ENCODE measurements at places on chromosomes 6 and 20.
A peak's percentile ranks its signal among the peaks of the same experiment; 100 is the strongest.

DNA sequence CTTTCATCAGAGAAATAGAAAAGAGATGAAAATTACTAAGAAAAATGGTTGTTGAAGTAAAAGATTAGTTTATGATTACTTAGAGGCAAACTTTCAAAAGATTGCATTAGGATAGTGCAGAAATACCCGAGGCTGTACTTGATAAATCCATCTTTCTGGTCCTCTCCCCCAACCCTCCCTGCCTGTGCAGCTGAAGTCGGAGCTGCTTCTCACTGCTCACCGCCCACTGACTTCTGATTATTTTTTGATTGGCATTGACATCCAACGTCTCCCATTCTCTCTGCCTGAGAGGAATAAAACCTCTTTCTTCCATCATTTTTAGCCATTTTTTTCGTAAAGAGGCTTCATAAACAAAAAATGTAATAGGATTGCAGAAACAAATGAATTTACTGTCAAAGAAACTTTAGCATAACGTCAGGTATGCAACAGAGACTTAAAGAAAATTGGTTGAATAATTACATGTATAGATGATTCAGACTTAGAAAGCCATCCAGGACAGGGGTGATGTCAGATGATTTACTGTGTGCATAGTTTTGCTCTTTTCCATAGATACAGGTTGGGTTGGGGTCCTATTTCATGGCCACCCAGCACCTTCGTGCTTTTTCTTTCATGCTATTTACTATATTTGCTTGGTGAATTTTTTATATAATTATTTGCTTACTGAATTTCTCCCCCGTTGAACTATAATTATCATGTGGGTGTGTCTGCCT is 53.6 kb upstream of the EDN3 start:
- no peak for DNase-seq

- DNase-seq, result no peak
These were observed 86.5 kb downstream of the GINS1 start for GRCh38 chr20:25493748-25494505.

GRCh38 chr6:90146921-90147649 is 149.6 kb downstream of the BACH2 start:
- no peak for DNase-seq

GRCh38 chr6:49409951-49410542 is 53.0 kb downstream of the MMUT start:
- peak; percentile 30 for DNase-seq

DNA sequence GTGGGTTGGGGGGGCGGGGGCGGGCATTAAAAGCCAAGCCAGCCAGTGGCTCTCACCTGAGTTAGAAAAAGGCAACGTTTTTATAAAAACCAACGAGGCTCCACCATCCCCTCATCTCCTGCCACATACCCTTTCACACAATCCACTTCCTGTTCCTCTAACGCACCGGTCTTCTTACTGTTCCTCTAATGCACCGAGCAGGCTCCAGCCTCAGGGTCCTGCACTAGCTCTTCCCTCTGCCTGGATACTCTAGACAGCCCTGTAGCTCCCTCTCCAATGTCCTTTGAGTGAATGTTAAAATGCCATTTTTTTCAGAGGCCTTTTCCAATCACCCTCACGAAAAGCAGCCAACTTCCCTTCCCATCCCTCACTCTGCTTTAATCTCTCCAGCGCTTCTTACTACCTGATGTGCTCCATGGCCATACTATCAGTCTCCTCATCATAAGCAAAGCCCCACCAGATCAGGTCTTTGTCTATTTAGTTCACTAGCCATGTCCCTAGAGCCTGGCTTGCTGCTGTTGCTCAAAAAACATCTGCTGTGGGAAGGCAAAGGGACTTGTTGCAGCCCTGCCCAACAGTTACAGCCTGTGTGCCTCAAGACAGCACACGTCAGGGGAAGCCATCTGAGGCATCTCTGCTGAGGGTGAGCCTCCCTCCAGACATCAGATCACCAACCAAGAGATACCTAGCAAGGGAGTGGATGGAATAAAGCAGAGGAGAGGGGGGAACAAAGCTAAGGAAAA is 3.9 kb downstream of the FKBP1A start:
- no peak for DNase-seq

- no peak for DNase-seq
These were observed 23.2 kb downstream of the MAS1 start for GRCh38 chr6:159913862-159914564.

DNA sequence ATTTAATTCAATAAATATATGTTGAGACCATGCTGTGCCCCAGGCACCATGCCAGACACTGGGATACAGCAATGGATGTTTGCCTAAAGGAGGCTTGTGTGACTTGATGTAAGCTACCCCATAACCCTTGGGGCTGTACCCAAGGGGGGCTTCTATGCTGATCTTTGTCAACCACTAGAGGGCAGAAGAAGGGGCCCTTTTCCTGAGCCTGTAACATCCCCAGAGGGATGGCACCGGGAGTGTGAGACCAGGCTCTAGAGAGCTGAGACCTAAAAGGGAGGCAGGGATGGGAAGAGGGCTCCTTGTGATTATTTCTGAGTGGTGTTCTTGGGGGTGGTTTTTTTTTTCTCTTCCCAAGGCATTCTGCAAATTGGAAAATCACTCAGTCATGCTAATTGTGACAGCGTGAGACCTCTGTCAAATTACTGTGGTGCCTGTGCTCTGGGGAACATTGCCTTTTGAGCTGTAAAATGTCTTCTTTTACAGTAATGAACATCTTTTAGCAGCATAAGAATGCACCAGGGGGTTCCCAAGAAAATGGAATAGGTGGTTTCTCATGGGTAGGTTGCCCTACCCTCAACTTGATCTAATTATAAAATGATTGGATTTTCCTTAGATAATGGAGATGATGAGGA is 138.7 kb upstream of the SLC24A3 start:
- DNase-seq, result no peak

GRCh38 chr20:35796571-35796970 is 24.8 kb downstream of the PHF20 start:
- no peak for DNase-seq

DNA sequence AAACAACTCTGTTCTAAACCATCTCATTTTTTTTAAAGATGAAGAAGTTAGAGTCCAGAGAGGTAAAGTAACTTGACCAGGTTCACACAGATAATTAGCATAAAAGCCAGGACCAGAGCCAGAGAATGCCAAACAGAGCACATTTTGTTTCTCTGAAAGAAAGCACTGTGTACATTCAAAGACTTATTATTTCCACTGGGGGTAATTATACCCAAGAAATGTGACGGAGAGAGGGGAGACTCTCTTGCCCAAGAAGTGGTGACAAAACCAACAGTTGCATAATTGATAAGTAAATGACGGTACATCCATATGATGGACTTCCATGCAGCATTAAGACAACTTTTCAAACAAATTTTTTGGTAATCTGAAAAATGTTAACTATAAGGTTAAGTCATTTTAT is 111.6 kb downstream of the RTN4IP1 start:
- DNase-seq, result no peak

DNA sequence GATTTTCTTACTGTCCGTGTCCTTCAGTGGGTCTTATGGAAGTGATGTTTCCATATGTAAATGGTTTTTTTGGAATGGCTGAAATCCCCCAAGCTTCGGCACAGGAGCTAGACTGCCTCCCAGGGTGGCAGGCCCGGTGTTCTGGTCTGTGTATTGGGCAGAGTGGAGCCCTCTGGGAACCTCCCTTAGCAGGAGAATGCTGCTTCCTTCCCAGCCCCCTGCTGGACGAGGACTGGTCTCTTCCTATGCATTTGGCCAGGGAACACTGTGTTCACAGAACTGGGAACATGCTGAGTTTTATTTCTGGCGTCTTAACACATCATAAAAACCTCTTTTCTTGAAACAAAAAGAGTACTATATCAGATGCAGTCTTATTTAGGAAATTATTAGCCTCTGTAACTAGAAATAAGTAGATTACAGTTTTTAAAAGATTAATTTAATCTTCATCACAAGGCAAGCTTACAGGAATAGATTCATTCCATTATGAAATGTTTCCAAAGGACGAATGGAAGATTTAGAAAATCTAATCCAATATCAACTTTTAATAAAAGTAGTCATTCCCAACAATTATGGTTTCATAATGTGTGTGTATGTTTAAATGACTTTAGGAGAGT is 56.6 kb downstream of the SYTL3 start:
- no peak for DNase-seq

DNA sequence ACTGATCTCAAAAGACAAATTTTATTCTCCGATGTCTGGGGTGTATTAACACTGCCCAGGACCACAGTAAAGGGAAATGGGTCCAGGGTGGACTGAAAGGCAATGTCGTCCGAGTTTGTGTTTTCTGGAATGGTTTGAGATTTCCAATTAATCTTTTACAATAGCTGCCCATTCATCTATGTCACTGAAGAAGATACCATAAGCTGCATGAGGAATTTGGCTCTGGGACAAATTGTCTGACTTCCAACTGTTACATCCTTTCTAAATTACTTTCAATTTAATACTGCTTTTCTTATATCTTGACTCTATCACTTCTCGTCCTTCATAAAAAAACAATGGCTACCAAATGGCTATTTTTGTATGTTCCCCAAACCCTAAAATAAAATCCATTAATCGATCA is 130.7 kb upstream of the KCNK16 start:
- no peak for DNase-seq

GRCh38 chr6:152596726-152597125 is 40.4 kb downstream of the SYNE1 start:
- no peak for DNase-seq

DNA sequence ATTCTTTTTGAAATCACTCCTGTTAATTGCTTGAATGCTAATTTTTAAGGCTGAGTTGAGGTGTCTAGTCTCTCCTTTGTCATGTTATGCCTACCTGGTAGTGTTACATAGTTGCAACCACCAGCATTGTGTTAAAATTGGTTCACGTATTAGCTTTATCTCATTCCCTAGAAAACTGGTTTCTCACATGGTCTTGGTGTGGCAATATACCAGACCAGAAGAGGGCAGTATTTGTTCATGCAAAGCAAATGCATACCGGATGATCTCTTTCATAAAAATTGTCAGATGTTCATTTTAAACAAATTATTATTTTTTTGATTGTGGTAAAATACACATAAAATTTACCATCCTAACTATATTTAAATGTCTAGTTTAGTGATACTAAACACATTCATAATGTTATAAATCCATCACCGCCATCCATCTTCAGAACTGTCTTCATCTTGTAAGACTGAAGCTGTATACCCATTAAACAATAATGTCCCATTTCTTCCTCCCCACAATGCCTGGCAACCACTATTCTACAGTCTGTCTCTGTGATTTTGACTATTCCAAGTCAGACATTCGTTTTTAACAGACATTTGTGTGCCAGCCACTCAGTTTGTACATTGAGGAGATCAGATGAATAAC is 92.8 kb downstream of the ATRN start:
- no peak for DNase-seq

DNA sequence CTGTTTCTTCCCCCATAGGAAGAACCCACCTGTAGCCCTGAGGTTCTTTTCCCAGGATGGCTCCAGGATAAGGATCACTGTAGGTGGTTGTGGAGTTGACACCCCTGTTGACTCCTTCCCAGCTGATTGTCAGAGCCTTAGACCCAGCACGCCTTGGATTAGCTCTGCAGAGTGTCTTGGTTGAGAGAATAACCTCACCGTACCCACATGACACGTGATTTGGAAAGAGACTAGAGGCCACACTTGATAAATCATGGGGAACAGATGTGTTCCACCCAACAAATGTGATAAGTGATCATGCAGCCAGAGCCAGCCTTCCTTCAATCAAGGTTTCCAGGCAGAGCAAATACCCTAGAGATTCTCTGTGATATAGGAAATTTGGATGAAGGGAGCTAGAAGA is 12.2 kb downstream of the BTN3A1 start:
- no peak for DNase-seq

- DNase-seq, result no peak
These were observed 10.2 kb downstream of the SMPDL3A start for GRCh38 chr6:122799140-122799745.

DNA sequence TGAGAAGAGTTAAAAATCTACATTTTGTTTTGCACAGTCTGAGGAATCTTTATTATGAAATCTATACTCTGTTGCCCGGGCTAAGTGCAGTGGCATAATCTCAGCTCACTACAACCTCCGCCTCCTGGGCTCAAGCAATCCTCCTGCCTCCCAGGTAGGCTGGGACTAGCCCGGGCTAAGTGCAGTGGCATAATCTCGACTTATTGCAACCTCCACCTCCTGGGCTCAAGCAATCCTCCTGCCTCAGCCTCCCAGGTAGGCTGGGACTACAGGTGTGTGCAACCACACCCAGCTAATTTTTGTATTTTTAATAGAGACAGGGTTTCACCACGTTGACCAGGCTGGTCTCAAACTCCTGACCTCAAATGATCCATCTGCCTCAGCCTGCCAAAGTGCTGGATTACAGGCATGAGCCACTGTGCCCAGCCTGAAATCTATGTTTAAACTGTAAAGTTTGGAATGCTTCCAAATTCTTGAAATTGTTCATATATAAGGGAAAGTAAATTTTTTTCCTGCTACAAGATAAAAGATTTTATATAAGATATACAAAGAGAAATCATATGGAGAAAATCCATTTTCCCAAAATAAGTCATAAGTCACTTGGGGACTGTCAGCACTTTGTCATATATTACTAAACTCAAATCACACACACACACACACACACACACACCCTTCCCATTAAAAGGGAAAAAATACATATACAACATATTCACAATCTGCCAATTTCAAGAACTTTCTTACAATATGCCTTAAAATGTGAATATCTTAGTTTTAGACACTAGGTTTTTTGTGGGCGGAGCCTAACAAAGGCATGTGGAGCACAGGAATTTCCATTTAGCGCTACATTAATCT is 19.4 kb downstream of the PTPRK start:
- DNase-seq, result no peak

DNA sequence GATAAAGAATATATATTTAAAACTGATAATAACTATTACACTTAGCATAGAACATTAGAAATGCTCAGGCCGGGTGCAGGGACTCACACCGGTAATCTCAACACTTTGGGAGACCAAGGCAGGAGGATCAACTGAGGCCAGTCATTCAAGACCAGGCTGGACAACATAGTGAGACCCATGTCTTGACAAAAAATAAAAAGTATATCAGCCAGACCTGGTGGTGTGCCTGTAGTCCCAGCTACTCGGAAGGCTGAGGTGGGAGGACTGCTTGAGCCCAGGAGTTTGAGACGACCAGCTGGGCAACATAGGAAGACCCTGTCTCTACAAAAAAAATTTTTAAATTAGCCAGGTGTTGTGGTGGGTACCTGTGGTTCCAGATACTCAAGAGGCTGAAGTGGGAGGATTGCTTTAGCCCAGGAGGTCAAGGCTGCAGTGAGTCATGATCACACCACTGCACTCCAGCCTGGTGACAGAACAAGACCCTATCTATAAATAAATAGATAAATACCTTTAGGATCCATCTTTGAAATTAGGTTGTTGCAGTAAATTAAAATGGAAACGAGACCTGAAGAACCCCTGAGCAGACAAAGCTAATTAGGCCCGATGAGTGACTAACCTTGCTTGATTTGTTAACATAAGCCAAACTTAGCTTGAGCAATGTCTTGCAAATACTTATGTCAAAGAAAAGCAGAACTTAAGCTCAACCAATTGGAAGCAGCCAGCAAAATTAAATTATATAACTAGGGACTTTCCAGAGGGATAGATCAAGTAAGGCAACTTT is 75.8 kb upstream of the E2F3 start:
- DNase-seq, result no peak

DNA sequence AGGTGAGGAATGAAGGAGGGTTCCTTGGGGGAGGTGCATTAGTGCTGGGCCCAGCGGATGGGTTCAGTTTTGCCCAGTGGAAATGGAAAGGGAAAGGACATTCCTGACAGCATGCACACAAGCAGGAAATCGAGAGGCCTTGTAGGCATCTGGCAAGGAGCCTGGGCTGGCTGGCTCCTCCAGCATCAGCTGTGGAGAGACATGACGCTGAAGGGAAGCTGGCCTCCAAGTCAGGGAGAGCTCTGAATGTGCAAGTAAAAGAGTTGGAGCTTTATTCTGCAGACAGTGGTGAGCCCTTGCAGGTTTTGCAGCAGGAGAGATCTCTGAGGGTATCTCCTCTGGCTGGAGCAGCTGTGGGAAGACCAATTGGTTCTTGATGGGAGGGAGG is 154.3 kb downstream of the MRPL14 start:
- DNase-seq, result no peak

Data from effector CD8-positive, alpha-beta T cell (primary cell).